Activated CD8-positive, alpha-beta memory T cell treated with anti-CD3 and anti-CD28 coated beads for 1 hour (primary cell): ENCODE measurements at places on chromosomes 11 and 22.

- no peak for DNase-seq
Measured at GRCh38 chr11:134498326-134499139, 86.5 kb upstream of the B3GAT1 start.

GRCh38 chr11:117872420-117872961 lies 4.0 kb downstream of the FXYD6 start:
- no peak for DNase-seq

DNA sequence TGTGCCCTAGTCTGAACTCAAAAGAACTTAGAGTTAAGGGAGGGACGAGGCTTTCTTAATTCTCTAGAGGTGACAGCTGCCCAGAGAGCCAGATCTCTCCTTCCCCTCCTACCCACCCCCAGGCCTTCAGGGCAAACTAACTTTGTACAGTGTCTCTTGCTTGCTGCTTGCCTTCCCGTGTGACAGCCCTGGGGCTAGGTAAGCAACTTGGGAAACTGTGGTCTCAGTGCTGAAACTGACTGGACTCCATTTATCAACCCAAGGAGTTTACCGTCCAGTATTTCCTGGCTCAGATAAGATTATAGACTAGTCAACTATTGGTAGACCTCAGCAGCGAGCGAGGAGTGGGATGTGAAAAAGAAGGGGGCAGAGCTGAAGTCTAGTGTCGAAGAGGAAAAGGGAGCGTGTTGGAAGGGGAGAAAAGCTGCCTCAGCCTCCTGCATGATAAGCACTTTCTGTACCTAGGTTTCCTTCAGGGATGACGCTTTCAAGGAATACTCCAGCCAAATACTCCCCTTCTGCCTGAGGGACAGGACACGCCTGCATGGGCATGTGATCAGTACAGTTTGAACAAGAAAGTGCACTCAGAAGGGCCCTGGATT lies 43.3 kb upstream of the WEE1 start:
- no peak for DNase-seq

GRCh38 chr11:34864424-34864823 lies 51.8 kb downstream of the APIP start:
- no peak for DNase-seq

GRCh38 chr22:46592390-46592872 lies 27.8 kb upstream of the GRAMD4 start:
- DNase-seq: peak; percentile 39

DNA sequence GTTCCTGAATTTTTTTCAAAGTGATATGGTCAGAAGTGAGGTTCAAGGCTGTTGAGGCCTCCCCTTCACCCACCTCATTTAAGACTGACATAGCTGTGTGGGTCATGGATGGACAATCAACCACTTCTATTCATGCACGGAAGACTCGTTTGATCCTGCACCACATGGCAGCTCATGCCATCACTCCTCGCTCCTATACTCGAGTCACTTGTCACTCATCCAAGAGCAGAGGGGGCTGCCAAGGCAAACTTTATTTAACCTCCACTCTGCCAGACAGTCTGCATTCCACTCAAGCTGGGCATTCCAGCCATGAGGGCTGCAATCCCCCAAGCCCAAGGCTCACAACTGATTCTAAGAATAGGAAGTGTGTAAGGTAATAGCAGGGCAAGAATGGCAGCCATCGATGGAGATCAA lies 34.1 kb downstream of the SNX19 start:
- no peak for DNase-seq

DNA sequence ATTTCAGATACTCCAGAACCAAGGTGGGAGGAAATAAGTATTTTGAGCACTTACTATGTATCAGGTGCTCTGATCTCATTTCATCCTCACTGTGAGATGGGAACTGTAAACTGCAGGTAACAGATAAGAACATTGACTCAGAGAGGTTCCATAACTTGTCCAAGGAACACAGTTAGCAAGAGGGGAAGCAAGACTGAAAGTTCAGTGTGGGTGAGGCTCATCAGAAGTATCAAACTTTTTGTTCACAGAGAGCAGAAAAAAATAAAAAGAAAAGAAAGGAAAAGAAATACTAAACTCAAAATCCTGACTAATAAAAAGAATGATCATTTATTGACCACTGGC lies 37.1 kb downstream of the RAB30 start:
- no peak for DNase-seq

DNA sequence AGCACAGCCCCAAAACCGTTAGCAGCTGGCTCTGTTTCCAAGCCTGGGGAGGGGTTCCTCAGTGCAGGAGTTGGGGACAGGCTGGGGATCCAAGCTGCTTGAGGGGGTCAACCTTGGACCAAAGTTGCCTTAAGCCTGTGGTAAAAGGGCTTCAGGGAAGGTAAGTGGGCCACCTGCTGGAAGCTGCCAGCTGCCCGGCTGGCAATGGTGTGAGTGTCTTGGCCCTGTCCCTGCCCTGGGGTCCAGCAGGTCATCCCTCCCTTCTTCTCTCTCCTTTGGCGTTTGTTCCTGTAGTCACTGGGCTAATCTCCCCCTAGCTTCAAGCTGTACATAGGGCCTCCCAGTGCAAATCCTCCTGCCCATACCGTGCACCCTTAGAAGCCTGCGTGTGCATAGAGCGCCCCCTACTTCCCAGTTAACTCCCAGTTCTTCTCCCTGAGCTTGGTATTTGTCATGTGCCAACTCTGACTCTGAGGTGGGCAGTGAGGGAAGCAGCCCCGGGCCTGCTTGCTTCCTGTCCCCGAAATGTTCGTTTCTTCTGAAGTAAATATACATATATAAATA lies 4.4 kb downstream of the TMEM258 start:
- no peak for DNase-seq

DNA sequence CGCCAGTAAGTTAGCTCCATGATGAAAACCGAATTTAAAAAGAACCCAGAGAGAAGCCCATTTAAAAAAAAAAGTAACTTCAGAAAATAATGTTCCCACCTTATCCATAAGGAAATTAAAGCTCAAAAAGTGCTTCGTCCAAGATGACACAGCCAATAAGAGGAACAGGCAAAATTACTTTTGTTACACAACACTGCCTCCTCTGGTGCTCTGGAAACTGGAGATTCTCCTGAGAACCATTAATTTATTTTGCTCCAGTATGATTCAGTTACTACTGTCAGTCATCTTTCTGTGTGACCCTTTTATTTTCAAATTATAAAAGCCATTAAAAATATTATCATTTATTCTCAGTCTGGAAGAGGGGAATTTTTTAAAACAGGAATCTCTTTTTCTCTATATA lies 2.0 kb downstream of the IFT27 start:
- no peak for DNase-seq

GRCh38 chr11:122920579-122920978 lies 38.0 kb downstream of the JHY start:
- DNase-seq: no peak
